ENCODE measurements at places on chromosomes 16 and 17.
A peak's percentile ranks its signal among the peaks of the same experiment; 100 is the strongest.

GRCh38 chr16:84194018-84194417 lies 3.1 kb downstream of the ADAD2 start:
- DNase-seq = no peak

- DNase-seq = no peak
Observed at GRCh38 chr17:2906901-2907300, 110.7 kb downstream of the RAP1GAP2 start.

- peak; percentile 95 for DNase-seq
Observed at GRCh38 chr17:31321481-31321880, at the start of gene EVI2A. Gene EVI2A, minus strand, starts transcription at chr17:31321622. Its CDS starts 2,609 bp downstream, at chr17:31319013.

GRCh38 chr16:30472328-30472942 lies at the start of gene ITGAL:
Gene ITGAL, plus strand, starts transcription at chr16:30472742. Its CDS starts 96 bp downstream, at chr16:30472838.
- peak; percentile 68 for DNase-seq

DNA sequence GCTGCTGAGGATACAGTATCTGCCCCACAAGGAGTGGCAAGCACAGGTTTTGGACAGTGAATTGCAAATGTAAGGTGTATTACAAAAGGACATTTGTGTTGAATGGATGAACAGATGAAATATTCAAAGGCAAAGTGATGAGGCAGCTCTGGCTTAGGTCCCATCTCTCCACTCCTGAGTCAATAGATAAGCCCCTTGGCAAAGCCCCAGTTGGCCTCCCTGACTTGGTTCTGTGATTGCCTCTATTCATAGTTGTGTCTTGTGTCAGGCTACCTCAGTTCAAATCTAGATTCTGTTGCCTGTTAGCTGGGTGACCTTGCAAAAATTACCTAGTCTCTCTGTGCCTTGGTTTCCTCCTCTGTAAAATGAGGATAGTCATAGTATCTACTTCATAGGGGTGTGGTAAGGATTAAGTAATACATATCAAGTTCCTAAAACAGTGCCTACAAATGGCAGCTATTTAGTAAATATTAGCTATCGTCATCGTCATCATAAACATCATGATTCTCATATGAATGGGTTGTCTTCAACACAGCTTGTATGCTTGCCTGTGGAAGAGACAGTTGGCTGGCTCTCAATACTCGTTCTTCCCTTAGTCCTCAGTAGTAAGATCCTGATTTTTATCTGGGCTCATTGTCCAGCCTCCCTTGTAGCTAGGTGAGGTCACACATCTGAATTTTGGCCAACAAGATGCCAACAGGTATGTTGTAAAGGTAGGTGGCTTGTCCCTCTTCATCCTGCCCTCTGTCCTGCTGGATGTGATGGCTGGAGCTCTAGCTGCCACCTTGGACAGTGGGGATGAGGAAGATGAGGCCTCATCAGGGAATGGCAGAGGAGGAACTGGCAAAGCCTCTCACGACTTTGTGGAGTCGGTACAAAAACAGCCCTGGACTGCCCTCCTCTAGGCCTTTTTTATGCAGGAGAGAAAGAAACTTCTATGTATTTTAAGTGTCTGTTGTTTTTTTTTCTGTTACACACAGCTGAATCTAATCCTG lies 2.1 kb upstream of the MFAP4 start:
- no peak for DNase-seq

DNA sequence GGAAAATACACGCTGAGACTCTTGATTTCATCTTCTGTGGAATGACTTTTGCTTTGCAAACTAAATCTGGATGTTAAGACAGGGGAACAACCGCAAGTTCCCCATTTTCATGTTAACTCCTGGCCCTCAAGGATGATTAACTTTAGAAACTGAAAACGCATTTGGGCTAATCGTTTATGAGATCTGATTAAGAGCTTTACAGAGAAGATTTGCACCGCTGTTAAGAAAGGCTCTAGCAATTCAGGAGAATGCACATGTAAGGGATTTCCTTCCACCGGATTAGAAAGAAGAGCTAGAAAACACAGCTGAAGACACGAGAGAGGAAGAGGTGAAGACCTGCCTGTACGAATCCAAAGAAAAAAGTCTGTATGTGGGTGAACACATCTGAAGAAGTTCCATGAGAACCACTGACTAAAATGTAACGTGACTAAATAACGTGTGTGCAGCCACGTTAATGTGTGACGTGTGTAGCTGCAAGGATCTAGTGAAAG lies 106.4 kb downstream of the YPEL2 start:
- DNase-seq = peak; percentile 90

- peak; percentile 68 for DNase-seq
Observed at GRCh38 chr16:30377812-30378235, 3.2 kb downstream of the MYL11 start.

DNA sequence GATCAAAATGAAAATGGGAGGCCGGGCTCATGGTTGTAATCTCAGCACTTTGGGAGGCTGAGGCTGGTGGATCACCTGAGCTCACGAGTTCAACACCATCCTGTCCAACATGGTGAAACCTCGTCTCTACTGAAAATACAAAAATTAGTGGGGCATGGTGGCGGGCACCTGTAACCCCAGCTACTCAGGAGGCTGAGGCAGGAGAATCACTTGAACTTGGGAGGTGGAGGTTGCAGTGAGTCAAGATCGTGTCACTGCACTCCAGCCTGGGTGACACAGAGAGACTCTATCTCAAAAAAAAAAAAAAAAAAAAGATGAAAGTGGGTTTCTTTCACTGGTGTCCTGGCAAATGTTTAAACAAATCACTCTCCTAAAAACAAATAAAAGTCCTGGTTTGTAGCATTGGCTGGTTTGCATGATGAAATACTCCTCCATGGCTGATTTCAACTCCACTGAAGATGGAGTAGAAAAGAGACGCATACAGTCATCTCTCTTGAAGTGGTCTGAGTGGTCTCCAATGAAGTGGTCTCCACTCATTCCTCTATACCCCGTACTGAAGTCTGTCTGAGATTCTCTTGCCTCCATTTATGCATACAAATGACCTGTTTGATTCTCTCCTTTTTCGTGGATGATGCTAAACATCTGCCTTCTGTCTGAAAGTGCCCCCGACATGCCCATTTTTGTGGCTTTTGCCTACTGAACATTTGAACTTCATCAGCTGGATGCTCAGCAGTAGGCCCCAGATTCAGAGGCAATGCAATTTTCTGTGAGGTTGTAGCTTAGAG lies 153.0 kb upstream of the FAM20A start:
- no peak for DNase-seq

DNA sequence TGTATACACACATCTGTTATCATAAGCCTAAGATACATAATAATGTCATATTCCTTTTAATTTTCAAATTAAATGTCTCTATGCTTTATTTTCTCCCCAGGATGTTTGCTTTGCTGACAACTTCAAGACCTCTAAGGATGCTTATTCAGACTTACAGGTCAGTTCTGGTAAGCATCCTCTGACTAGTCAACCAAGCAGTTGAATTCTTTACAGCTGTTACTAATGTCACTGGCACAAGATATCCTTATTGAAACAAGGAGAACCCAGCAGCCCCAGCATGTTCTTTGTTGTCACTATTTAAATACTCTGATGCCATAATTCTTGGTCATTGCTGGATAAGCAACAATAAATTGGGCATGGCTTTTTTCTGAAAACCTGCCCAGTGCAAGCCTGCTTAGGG lies 232.3 kb upstream of the PMFBP1 start:
- DNase-seq = no peak

GRCh38 chr16:70160388-70160787 lies 13.2 kb upstream of the CLEC18C start:
- DNase-seq = no peak

- DNase-seq = no peak
Observed at GRCh38 chr17:34894964-34895363, 66.3 kb downstream of the CCT6B start.

GRCh38 chr16:78984324-78984723 lies 616.2 kb downstream of the MAF start:
- no peak for DNase-seq

- DNase-seq = no peak
Observed at GRCh38 chr16:63373744-63374143, 1337.5 kb upstream of the CDH8 start.

DNA sequence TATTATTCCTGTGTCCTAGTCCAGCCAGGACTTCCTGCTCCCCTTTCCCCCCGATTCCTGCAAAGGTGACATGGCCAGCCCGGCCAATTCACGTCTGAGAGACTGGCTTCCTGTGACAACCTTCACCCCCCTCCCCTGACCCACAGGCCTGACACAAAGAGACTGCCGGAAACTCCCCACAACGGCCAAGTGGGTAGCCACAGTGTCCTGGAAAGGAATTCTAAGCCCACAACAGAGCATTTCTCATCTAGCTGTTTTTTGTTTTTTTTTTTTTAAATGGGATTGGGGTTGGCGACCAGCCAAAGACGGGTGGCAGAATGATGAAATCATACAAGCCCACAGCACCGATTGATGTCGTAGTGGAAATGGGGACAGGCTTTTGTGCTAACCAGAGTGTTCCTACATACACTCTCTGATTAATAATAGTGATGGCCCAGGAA lies 2.8 kb upstream of the XAF1 start:
- peak; percentile 62 for DNase-seq

DNA sequence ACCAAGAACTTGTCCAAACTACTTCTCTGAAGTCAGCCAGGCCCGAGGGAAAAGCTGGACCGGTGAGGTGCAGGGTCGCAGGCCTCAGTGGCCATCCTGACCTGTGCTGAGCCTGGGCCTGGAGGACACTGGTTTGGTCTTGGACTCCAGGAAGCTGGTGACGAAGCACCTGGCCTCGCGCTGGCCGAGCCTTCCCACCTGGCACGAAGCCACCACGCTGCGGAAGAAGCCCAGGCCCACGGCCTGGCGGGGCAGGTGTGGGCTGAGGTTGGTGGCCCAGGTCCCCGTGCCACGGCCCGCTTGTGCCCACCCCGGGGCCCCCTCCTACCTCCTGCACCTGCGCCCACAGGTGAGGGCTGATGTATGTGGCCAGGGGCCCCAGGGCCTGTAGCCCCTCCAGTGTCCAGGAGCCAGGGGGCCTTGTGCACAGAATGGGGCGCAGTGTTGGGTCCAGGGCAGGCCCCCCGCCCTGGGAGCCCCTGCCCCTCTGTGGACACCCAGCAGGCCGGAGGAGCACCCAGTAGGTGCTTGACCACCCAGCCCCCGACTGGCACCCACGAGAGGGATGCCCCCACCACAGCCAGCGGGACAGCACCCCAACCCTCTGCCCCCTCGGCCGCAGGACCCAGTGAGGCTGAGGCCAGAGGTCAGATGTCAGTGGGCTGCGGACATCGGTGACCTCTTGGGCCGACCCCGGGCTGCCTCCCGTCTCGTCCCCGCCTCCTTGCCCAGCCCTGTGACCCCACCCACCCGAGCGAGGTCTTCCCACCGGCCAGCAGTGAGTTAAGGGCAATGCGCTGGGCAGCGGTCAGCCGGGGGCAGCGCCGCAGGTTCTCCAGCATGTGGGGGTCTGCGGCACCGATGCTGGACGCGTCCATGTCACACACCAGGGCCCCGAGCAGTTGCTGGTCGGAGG lies 13.8 kb downstream of the MSLN start:
- DNase-seq = no peak

DNA sequence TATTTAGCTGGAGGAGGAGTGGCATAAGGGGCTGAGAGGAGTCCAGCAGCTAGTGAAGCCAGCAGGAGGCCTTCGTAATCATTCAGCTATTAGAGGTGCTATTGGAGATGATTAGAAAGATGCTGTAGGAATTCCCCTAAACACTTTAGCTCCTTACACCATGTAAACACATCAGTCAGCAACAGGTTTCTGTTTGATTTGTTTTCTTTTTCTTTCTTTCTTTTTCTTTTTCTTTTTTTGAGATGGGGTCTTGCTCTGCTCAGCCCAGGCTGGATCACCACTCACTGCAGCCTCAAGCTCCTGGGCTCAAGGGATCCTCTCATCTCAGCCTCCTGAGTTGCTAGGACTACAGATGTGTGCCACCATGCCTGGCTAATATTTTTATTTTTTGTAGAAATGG lies 10.6 kb upstream of the SEPHS2 start:
- no peak for DNase-seq

GRCh38 chr16:73536931-73537330 lies 489.0 kb upstream of the ZFHX3 start:
- no peak for DNase-seq

GRCh38 chr16:89009343-89010209 lies 32.6 kb upstream of the CBFA2T3 start:
- DNase-seq = no peak

DNA sequence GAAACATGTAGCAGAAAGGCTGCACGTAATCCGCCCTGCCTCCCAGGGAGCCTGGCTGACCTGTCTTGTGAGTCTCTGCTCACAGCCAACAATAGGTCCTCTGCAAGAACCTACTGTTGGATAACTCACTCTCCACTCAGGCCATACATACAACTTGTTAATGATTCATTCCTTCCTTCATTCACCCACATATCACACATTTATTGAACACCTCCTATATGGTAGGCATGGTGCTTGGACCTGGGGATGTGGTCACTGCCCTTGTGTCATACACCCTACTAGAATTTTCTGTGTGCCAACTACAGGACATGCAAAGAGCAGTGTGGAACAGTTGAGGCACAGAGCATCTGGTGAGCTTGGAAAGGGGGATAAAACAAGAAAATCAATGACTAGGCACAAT lies 28.1 kb upstream of the HNF1B start:
- no peak for DNase-seq

DNA sequence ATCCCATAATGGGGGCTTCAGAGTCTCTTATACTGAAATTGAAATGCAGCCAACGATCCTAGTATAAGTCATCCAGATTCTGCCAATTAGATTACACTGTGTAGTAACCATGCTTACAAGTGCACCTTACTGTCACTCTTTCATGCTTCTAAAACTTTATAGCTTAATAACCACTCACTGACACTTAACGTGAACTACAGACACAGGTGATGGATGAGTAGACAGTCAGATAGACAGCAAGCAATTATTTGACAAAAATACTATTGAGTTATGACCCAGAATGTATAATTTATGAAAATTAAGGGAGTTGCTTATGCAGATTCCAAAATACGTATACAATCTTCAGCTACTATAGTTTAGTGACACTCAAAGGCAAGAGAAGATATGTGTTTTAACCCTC lies 6.3 kb downstream of the CDH8 start:
- DNase-seq = no peak

GRCh38 chr17:64231567-64232141 lies 31.4 kb downstream of the TEX2 start:
- DNase-seq = no peak

GRCh38 chr17:34311291-34311690 lies 7.9 kb upstream of the CCL8 start:
- no peak for DNase-seq

DNA sequence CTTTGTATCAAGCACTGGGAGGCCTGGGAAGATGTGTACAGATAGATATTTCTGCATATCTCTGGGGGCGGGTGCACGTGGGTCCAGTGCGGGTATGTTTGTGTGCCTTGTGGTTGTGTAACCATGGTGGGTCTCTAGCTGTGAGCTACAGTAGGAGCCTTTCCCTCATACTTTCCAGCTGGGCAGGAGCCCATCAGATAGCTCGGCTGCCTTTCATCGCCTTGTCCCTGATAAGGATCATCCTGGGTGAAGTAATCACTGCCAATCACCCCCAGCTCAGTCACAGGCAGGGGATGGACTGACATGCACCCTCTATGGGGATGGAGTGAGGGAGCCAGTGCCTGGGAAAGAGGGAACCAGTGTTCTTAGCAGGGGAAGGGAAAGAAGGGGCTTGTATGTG lies 3.2 kb upstream of the SCRN2 start:
- no peak for DNase-seq

Data from Kasumi-1 (cell line).